ENCODE measurements at places on chromosomes 13 and 19.

DNA sequence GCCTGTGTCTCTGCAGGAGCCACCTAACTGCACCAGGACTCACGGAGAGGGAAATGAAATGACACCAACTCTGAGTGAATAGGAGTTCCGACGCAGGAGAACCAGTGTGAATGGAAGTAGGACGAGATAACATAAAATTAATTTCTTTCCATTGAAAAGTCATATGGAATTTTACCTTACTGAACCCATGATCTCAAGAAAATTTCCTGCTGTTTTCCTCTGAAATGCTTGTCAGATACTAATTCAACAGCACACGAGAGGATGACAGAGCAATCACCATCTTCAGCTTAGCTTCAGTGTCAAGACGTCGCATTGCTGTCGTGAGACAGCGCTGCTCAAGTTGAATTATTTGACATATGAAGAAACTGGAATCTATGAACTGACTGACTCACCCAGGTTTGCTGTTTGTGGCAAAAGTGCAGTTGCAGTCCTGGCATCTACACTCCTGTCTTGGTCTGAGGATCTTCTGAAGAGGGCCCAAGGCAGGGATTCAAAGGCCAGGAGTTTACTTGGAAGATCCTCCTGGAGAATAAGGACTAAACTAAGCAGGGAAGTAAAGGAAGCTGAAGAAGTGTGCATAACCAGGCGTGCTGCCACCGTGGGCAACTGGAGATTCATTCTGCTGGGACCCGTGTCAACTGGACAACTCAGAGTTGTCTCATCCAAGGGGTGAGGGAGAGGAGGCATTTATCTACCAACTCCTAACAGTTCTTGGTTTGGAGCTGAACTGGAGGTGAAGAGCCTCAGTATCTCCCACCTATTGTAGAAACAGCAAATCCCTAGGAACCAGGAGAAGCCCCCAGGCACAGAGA is 214.4 kb upstream of the IRS2 start:
- DNase-seq: no peak

GRCh38 chr19:28960586-28960985 is 252.4 kb downstream of the UQCRFS1 start:
- DNase-seq: no peak

DNA sequence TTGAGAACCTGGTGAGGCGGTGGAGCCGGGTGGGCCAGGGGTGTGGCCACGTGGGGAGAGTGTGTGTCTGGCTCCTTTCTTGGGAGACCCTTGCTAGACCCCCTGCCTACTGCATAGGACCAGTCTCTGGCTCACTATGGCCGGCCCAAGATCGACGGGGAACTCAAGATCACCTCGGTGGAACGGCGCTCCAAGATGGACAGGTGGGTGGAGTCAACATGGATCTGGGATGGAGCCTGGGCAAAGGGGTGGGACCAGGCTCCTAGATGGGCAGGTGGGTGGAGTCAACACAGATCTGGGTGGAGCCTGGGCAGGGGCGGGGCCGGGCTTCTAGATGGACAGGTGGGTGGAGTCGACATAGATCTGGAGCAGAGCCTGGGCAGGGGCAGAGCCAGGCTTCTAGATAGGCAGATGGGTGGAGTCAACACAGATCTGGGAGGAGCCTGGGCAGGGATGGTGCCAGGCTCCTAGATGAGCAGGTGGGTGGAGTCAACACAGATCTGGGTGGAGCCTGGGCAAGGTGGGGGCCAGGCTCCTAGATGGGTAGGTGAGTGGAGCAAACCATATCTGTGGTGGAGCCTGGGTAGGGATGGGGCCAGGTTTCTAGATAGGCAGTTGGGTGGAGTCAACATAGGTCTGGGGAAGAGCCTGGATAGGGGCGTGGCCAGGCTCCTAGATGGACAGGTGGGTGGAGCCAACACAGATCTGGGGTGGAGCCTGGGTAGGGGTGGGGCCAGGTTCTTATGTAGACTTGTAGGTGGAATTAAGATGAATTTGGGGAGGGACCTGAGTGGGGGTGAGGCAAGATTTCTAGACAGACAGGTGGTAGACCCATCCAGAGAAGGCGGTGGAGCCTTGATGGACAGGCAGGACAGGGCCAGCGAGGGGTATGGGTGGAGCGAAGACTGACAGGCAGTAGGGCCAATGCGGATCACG is 56.5 kb downstream of the VAV1 start:
- no peak for DNase-seq

DNA sequence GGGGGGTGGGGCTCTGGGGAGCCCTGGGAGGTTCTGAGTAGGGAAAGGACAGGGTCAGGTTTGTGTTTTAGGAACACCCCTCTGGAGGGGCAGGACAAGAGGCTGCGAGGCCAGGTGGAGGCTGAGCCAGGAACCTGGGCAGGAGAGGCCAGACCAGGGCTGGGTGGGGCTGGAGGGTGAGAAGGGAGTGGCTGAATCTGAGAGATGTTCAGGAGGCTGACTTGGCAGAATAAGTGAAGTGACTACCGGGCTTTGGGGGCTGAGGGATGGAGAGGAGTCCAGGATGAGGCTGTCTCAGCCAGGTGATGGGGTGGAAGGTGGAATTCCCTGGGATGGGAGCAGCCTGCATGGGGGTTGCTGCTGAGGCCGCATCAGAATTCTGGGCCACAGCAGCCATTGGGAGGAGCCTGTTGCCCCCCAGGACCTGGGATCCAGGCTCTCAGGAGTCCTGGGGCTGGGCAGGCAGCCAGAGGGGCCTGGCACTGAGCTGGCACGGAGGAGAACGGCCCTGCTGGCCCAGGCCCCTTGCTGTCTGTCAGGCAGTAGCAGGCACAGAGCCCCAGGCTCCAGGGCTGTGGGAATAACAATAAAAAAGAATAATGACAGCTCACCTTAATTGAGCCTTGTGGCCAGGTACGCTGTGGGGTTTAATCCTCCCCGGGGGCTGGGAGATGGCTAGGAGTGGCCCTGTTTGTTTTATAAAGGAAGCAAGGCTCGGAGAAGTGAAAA is 3.3 kb downstream of the PPP5C start:
- no peak for DNase-seq

DNA sequence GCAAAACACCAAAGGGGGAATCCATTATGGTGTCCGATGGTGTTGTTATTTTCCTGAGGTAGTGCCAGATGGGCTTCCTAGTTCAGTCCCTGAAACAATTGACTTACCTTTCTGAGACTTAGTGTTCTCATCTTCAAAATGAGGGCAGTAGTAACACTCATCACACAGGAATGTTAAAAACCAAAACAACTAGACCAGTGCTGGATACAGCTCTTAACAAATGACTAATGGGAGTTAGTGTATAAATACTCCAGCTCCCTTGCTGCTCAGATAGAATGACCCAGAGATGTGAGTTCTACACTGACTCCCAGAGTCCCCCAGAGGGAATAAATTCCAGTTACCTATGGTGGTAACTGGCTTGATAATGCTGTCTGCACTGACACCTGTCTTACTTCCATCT is 49.9 kb downstream of the MBD3L2B start:
- no peak for DNase-seq

- no peak for DNase-seq
Observed at GRCh38 chr19:5484398-5485285, 29.4 kb downstream of the ZNRF4 start.

GRCh38 chr19:34316741-34317301 is 48.2 kb upstream of the GPI start:
- no peak for DNase-seq

DNA sequence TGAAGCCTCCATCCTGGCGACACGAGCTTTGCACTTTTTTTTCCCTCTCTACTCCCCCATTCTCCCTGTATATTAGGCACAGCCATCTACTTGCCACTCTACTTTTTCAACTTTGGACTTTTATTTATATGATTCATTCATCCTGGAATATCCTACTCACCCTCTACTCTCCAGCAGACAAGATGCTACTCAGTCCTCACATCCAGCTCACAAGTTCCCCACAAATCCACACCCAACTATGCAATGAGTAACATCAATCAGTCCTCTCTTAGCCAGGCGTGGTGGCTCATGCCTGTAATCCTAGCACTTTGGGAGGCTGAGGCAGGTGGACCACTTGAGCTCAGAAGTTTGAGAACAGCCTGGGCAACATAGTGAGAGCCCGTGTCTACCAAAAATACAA is 23.9 kb upstream of the URAD start:
- no peak for DNase-seq

GRCh38 chr19:41302624-41303351 is 7.2 kb upstream of the CCDC97 start:
- peak; percentile 36 for DNase-seq

GRCh38 chr13:75073786-75074185 is 408.2 kb downstream of the TBC1D4 start:
- no peak for DNase-seq

DNA sequence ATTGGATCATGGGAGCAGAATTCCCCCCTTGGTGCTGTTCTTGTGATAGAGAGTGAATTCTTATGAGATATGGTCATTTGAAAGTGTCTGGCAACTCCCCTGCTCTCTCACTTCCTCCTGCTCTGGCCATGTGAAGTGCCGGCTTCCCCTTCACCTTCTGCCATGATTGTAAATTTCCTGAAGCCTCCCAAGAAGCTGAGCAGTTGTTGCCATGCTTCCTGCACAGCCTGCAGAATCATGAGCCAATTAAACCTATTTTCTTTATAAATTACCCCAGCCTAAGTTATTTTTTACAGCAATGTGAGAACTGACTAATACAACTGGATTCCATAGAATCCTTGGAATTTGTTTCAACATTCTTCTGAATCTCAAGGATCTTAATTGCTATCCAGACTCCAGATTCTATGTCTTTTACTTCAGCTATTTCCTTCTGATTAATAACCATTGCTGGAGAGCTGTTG is 328.1 kb downstream of the SLITRK5 start:
- DNase-seq: no peak

- no peak for DNase-seq
Observed at GRCh38 chr19:6818246-6818645, 45.7 kb downstream of the VAV1 start.

DNA sequence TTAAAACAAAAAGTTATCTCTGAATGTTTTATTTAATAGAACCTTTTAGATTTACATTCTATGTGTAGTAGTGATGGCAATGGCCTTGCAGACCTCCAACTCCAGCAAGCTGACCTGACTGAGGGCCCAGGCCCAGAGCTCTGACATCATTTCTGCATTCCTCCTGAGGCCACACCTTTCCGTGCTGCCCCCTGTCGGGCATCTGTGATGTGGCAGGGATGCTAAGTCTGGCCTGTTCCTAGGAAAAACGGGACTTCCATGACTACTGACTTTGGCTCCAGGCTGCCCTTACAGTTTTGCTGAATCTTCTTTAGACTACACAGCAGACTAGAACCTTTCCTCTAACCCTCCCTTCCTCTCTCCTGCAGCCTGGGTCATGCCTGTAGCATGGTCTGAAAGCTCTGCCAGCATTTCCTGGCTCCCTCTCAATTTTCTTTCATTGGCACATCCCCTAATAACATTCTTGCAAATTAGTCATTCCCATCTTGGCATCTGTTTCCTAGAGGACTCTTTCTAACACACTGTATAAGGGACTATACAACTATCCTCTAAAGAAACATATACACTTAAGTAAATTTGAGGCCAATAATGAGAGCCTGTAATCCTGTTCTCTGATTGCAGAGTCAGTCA is 249.1 kb downstream of the GPC5 start:
- DNase-seq: no peak

- no peak for DNase-seq
Observed at GRCh38 chr13:52405369-52405766, 604 bp downstream of the THSD1 start.

- no peak for DNase-seq
Observed at GRCh38 chr19:58582985-58583384, 9.8 kb upstream of the MZF1 start.

DNA sequence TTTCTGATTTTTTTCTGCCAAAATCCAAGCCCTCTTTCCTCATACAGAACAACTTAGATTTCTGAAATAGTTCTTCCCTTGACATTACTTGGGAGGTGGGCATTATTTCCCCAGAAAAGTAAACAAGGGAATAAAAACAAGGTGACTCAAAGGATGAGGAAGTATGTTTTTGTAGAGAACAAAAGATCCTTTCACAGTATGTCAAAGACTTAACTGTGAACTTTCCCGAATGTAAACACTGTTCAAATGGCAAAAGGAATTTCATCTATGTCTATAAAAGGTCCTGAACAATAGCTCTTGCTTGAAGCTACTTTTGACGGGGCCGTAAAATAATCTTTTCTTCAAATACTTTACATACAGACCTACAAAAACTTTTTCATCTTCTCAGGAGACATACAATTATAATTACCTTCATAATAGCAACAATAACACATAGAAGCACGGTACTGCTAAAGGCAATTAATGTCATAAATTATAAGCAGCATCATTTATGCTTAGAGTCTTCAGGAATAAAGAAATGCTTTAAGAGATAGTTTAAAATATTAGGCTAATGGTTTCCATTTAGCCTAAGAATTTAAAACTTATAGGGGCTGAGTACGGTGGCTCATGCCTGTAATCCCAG is 191.1 kb downstream of the RGCC start:
- DNase-seq: no peak

- DNase-seq: no peak
Observed at GRCh38 chr13:27028683-27029480, 142.7 kb downstream of the USP12 start.

DNA sequence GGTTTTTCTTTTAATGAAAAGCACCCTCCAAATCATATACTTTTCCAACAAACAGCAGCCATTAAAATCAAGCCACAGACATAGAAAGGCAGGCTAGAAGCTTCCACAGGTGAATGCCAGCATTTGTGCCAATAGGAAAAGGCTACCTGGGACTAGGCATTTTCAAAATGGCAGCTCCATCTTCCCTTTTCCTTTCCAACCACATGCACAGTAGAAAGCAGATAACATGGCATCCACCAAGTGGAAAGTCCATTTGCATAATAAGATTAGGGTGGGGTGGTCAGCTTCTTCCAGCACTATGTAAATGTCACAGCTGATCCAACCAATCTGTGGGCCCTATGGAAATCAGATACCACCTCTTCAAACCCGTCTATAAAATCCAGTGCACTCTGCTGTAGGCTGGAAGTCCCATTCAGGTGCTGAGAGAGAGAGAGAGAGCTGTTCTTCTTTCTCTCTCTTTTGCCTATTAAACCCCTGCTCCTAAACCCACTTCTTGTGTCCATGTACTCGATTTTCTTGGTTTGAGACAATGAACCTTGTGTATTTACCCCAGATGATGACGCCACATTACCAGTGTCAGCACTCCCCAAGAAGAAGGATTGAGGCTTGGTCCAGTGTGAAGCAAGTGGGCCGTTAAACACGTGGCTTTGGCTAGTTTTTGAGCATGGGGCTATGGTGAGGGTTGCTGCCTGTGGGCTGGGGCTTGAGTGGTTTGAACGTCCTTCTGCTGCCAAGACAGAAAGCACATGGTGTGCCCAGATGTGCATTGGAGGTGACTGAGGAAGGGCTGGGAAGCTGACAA is 24.2 kb upstream of the IGFL1 start:
- no peak for DNase-seq

GRCh38 chr13:60887711-60888110 is 490.7 kb downstream of the TDRD3 start:
- no peak for DNase-seq

- DNase-seq: peak; percentile 69
Observed at GRCh38 chr19:49677901-49678674, 1.0 kb downstream of the PRMT1 start.
